ENCODE measurements at places on chromosomes 2 and 18.

- DNase-seq = no peak
Observed at GRCh38 chr2:236568068-236568921, 1.3 kb upstream of the ACKR3 start.

DNA sequence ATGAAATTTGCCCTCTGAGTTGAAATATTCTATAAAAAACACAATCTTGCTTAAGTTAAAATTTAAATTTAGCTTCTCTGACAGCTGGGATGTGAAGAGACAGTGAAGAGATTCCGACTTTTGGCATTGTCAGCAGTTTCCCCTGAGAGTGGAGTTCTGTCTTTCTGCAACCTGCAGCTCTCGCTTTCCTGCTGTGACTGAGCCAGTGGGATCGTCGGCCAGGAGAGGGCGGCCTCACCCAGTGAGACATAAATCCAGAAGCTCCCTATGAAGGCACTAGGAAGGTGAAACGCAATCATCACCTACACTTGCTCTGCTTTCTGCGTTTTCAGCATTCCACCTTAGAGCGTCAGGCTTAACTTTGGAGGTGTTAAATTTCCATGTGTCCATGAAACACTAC lies 75.4 kb upstream of the HNMT start:
- no peak for DNase-seq

DNA sequence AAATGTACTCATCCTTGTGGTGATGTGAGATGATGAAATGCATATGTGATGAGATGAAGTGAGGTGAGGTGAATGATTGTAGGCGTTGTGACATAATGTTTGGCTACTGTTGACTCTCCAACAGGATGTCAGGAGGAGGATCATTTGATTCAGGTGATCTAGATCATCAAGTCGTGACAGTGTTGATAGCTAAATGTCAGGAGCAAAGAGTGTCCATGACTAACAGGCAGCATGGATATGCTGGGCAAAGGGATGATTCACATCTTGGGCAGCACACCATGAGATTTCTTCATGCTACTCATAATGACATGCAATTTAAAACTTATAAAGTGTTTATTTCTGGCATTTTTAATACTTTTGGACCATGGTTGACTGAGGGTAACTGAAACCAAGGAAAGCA lies 40.2 kb upstream of the UBXN4 start:
- no peak for DNase-seq

DNA sequence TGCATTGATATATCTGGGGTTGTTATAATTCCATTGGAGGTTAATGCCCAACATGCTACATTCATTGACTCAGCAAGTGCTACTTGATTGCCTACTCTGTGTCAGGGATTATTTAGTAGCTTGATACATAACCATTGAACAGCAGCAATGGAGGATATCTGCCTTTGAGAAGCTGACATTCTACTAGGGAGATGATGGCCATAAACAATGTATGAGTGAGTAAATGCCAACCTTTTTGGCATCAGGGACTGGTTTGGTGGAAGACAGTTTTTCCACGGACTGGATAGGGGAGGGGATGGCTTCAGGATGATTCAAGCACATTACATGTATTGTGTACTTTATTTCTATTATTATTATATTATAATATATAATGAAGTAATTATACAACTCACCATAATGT lies 31.9 kb upstream of the TOGARAM2 start:
- no peak for DNase-seq

DNA sequence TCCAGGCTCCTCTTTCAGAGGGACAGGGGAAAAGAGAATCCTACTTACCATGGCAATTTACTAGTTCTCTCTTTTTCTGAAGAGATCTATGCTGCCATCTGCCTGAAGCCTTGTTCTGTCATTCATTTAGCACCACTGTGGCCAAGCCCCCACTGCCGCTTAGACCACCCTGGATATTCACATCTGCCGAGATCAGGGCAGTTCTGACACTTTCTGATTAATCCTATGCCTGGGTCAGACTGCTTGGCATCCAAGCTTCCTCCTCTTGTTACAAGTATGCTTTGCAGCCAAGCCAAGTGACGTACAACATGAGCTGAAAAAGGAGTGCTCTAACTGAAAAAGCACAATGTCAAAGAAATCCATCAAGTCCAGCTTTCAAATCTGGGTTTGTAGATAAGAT lies 332.6 kb downstream of the SUCLG1 start:
- no peak for DNase-seq

Data from activated CD4-positive, alpha-beta T cell treated with anti-CD3 and anti-CD28 coated beads, Interleukin-2, amount 50 U/mL, for 24 hours (primary cell).